ENCODE measurements at places on chromosomes 16 and 17.
A peak's percentile ranks its signal among the peaks of the same experiment; 100 is the strongest.

DNA sequence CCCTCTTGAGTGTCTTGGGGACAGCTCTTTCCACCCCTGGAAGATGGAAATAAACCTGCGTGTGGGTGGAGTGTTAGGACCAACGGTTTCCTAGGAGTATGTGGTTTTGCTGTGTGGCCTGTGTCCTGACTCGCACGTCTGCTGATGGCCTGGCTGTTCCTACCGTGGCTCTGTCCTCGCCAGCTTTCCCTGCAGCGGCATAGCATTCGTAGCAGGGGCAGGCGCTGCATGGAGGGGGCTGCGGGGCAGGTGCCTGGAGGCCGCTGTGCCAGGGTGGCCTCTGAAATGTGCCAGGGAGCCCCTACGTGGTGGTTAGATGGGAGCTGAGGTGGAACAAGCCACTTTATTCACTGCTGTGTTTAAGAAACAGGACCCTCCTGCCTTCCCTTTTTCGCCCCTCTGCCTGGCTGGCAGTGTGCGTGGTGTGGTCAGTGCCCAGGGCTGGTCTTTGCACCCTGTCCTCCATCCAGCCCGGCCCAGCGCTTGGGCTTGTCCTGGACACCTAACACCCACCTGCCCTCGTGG lies 10.6 kb downstream of the SLC16A3 start:
- no peak for DNase-seq

GRCh38 chr16:55379371-55379770 lies 55.4 kb downstream of the IRX6 start:
- no peak for DNase-seq

GRCh38 chr16:85465328-85466303 lies 147.5 kb upstream of the GSE1 start:
- DNase-seq: no peak

DNA sequence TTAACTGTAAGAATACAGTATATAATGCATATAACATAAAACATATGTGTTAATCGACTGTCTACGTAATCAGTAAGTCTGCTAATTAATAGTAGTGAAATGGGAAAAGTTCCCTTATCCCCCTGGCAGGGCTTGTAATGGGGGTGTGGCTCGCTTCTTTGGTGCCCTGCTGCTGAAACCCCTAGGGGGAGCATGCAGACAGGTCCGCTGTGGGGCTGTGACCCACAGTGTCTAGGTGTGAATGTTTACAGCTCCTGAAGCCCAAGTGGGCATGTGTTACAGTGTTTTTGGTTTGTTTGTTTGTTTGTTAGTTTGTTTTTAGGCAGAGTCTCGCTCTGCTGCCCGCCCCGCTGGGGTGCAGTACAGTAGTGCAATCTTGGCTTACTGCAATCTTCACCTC lies 495.7 kb downstream of the SHISA9 start:
- no peak for DNase-seq

- no peak for DNase-seq
Observed at GRCh38 chr16:87725596-87726235, 40.1 kb downstream of the KLHDC4 start.

DNA sequence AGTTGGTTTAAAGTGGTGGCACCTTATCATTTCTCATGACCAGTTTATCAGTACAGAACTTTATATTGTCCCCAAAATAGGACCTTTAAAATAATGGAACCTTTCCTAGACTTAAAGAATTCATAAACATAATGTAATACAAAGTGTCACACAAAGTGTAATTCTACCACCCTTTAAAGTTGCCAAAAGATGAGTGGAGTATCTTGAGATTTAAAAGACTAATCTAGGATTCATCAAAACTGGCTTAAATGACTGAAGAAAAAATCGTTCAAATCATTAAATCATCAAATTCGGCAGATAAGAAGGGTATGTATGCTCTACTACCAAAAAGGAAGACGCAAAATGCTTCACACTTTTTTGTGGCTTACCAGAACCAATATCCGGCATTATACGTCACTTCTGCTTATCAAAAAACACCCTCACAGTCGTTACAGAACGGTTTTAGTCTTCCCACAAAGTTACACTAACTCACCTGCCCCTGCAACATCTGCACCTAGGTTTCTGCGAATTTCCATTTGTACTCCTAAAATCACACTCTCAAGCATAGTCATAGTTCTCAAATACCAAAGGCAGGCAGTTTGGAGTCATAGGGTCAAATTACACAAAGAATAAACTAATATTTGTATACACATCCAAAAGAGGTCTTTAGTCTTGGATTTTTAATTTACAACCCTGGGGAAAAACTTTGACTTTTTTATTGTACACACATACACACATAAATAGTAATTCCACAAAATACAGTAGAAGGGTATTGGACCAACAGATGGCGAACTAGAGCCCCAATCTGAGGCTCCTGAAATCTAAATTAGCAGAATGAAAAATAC lies 1.4 kb upstream of the KANSL1 start:
- DNase-seq: peak; percentile 94

GRCh38 chr16:49947907-49948678 lies 76.9 kb upstream of the CNEP1R1 start:
- DNase-seq: no peak

DNA sequence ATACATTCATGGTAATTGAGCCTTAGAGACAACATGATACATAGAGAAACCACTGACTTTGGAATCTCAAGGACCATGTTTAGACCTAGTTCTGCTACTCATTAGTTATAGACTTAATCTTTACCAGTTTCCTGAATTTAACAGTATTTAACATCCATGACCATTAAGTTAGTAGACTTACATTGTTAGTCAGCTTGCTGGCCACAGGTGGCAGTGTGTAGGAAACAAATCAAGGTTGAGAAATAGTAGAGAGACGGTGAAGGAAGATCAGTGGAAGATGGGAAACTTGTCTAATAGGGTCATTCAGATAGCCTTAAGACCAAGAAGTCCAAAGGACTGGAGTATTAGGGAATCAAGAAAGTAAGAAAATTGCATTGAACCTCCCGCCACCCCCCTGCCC lies 31.0 kb downstream of the OMG start:
- peak; percentile 33 for DNase-seq

- no peak for DNase-seq
Observed at GRCh38 chr17:81365148-81365600, 30.1 kb upstream of the BAHCC1 start.

DNA sequence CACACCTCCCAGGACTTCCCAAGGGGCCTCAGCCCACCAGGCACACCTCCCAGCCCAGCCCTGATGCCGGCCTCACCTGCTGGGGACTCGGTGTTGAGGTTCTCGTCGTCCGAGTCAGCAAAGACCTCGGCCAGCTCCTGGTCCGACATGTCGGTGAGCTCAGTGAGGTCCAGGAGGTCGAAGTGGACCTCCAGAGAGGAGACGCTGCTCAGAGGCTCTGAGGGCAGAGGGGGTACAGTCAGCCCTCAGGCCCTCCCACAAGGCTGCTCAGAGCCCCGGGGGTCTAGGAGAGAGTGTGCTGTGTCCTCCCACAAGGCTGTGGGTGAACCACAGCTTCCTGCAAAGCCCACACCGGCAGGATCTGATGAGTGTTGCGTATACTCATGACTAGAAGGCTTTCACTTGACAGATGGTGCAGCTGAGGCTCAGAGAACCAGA lies 10.5 kb downstream of the DBNDD1 start:
- peak; percentile 62 for DNase-seq

DNA sequence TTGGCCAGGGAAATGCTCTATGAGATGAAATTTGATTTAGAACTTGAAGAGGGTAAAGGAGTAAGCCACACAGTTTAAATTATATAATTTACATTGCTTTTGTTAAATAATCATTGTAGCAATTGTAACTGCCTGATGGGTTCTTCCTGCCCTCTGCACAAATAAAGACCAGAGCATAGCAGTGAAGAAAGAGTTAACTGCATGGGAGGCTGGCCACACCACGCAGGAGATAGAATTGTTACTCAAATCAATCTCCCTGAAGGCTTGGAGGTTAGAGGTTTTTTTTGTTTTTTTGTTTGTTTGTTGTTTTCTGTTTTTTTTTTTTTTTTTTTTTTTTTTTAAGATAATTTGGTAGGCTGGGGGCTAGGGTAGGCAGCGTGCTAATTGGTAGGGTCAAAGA lies 467.0 kb upstream of the GOT2 start:
- DNase-seq: no peak

GRCh38 chr16:86239381-86239780 lies 270.9 kb upstream of the FOXF1 start:
- no peak for DNase-seq

DNA sequence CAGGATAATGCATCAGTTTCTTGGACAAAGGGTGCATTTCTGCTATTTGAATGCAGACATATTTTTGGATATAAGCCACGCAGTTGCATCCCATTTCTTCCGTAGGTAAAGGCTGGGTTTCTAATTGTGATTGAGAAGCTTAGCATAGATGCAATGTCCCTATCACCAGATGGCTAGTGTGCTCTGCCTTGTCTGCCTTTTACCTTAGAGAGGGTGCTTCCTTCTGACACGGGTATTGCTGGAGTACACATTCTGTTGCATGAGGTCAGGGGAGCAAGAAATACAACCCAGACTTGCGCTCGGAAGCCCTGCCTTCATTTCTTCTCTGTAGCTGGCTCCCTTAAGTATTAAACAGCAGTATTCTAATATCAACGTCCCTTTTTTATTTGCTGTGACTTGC lies 337.4 kb downstream of the WWOX start:
- no peak for DNase-seq

DNA sequence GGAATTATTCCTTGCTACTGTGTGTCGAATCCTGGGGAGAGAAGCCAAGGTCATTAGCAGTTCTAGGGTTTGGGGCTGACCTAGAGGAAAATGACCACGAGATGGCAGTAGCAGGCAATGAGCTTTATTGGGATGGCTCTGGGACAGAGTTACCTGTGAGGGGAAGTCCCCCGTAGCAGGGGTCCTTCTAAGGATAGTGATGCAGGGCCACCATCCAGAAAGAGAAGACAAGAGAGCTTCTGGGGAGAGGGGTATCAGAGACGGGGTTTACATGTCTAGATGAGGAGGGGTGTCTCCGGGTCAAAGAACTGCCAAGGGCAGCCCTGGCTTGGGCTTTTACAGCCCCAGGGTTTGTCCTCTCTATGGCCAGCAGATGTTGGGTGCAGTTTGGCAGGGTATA lies 6.4 kb upstream of the GGT6 start:
- DNase-seq: peak; percentile 40

GRCh38 chr17:13182854-13183253 lies 165.0 kb upstream of the ELAC2 start:
- DNase-seq: no peak

- DNase-seq: peak; percentile 34
Observed at GRCh38 chr16:1772362-1772907, at the start of gene EME2. TSS of gene EME2 (plus strand) at chr16:1772810. CDS start at chr16:1773228, 418 bp downstream.

- DNase-seq: peak; percentile 63
Observed at GRCh38 chr17:16987830-16988601, 16.1 kb upstream of the TNFRSF13B start.

- no peak for DNase-seq
Observed at GRCh38 chr16:20743591-20743990, 2.0 kb upstream of the THUMPD1 start.

DNA sequence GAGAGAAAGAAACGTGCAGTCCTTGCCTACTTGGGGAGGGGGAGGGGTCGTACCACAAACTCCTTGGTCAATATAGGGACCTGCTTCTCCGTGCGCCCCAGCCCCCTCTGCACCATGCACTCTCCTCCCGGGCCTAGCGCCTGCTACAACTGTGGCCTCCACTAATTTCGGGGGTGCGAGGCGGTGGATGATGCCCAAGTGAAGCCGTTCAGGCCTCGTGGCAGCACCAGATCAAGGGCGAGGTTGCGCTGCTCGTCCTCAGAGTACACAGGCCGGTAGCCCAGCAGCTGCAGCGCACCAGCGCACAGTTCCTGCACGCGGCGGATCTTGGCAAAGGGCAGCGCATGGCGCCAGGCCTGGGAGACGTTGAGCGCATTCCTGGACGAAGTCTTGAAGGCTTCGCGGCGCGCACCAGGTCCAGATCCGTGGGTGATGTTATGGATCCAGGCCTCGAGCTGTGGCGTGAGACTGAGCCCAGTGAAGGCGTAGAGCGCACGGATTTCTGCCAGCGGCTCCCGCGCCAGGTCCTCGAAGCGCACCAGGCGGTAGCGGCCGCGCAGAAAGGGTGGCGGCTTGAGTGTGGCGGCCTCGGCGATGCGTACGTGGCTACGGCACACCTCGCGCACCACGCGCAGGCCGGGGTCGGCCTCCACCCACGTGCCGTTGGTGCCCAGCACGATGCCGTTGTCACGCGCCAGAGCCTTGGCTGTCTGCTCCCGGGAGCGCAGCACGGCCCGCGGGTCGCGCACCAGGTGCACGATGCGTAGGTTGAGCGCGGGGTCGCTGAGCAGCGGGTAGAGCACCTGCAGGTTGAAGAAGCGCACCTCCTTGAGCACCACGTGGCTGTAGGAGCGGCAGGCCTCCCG lies 14.2 kb upstream of the TMEM170A start:
- no peak for DNase-seq

- no peak for DNase-seq
Observed at GRCh38 chr17:13557077-13557476, 44.7 kb downstream of the HS3ST3A1 start.

DNA sequence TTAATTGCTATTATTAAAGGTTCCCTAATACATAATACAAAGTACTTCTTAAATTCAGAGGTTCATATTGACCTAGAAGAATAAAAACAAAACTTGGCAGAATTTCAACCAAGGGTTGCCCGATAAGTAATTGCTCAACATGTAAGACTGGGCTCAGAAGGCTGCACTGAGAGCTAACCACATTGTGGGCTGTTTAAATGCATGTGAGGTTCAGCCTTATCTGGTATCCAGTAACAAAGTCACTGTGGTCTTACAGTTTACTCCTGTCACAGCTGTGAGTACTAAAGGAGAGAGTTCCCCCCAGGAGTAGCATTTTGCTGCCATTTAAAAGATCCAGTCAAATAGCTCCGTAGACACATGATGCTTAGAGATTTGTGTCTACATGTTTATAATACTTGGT lies 1.6 kb upstream of the DHRS11 start:
- DNase-seq: no peak

GRCh38 chr16:66512272-66513110 lies 37.4 kb downstream of the TK2 start:
- DNase-seq: no peak

- DNase-seq: no peak
Observed at GRCh38 chr17:42508426-42509165, 27.4 kb upstream of the NAGLU start.

DNA sequence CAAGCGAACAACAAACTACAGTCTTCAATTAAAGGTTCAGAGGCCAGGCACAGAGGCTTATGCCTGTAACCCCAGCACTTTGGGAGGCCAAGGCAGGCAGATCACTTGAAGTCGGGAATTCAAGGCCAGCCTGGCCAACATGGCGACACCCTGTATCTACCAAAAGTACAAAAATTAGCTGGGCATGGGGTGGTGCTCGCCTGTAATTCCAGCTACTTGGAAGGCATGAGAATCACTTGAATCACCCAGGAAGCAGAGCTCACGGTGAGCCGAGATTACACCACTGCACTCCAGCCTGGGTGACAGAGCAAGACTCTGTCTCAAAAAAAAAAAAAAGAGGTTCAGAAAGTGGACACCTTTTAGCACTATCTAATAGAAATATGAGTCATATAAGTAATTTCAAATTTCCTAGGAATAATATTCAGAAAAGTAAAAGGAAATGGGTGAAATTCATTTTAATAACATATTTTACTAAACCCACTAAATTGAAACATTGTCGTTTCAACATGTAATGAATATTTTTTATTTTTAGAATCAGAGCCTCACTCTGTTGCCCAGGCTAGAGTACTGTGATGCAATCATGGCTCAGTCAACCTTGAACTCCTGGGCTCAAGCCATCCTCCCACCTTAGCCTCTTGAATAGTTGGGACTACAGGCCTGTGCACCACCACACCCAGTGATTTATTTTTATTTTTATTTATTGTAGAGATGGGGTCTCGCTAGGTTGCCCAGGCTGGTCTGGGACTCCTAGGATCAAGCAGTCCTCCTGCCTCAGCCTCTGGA lies 15.2 kb upstream of the MARCHF10 start:
- no peak for DNase-seq

All from CD4-positive, alpha-beta T cell treated with Interleukin-12 subunit alpha and Interleukin-12 subunit beta, for 1 hour (primary cell).